ENCODE measurements at places on chromosomes 6 and 20. TPM values are rescaled to one million over a fixed set of nuclear protein-coding genes. Genes with fewer than 3 reads are reported as not detected.
A peak's percentile ranks its signal among the peaks of the same experiment; 100 is the strongest.

DNA sequence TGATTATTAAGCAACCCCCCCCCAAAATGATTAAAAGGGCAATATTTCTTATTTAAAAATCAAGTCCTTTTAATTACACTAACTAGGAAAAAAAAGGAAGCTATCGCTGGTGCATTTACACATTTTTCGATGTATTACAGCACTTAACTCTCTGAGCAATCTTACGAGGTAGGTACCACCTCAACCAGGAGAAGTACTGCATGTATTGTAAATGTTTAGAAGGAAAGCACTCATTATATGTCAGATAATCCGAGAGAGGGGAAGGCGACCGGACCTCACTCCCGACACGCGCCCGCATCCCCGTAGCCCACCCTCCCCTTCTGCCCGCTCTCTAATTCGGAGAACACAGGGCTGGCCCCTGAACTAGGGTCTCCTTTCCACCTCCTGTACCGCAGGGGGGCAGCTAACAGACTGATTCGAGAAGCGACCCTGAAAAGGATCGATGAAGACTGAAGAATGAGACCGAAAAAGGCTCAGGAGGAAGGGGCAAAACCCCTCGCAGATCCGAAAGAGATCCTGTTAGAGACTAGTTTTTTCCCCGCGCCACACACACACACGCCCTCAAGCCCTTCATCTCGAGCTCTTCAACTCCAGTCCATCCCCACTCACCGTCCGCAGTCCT lies 337 bp downstream of the ESF1 start:
- peaks cover 15% of the 10 kb centered on the region for H3K4me1 ChIP-seq
- H3K36me3 ChIP-seq, result peaks cover 27% of the 10 kb centered on the region
- peak overlapping the region; percentile 84 for H3K4me3 ChIP-seq
- H3K27me3 ChIP-seq, result no peaks in the 10 kb centered on the region

- peaks cover 31% of the 10 kb centered on the region for H3K4me1 ChIP-seq
- peak overlapping the region; percentile 55 for H3K27ac ChIP-seq
- peak overlapping the region; percentile 57 for H3K4me3 ChIP-seq
- peak; percentile 18 for DNase-seq
- H3K36me3 ChIP-seq, result peaks cover 21% of the 10 kb centered on the region
- H3K27me3 ChIP-seq, result no peaks in the 10 kb centered on the region
Measured at GRCh38 chr6:34656378-34657036, 40.1 kb downstream of the ILRUN start.

- DNase-seq, result no peak
- no peak overlapping the region for H3K4me3 ChIP-seq
- no peak overlapping the region for H3K27ac ChIP-seq
- H3K4me1 ChIP-seq, result no peaks in the 10 kb centered on the region
Measured at GRCh38 chr6:161057103-161058091, 65.8 kb downstream of the MAP3K4 start.

GRCh38 chr6:158068156-158068892 lies 86.7 kb downstream of the SYNJ2 start:
- no peaks in the 10 kb centered on the region for H3K27me3 ChIP-seq
- H3K4me1 ChIP-seq, result peaks cover 17% of the 10 kb centered on the region
- H3K36me3 ChIP-seq, result peaks cover 57% of the 10 kb centered on the region
- no peak for DNase-seq
- no peak overlapping the region for H3K4me3 ChIP-seq

- DNase-seq, result no peak
- peaks cover 14% of the 10 kb centered on the region for H3K4me1 ChIP-seq
- H3K27me3 ChIP-seq, result no peaks in the 10 kb centered on the region
- H3K4me3 ChIP-seq, result no peak overlapping the region
- H3K36me3 ChIP-seq, result peaks cover 26% of the 10 kb centered on the region
- H3K27ac ChIP-seq, result no peak overlapping the region
Measured at GRCh38 chr6:71294121-71294523, 5.5 kb downstream of the OGFRL1 start.

- peaks cover 34% of the 10 kb centered on the region for H3K27me3 ChIP-seq
- no peaks in the 10 kb centered on the region for H3K36me3 ChIP-seq
- no peak overlapping the region for H3K27ac ChIP-seq
- H3K4me3 ChIP-seq, result no peak overlapping the region
- DNase-seq, result no peak
Measured at GRCh38 chr20:20369250-20370093, 1.6 kb downstream of the INSM1 start.

- no peak overlapping the region for H3K27ac ChIP-seq
- no peak overlapping the region for H3K4me3 ChIP-seq
- H3K36me3 ChIP-seq, result no peaks in the 10 kb centered on the region
- H3K4me1 ChIP-seq, result no peaks in the 10 kb centered on the region
- no peak for DNase-seq
Measured at GRCh38 chr20:36132802-36133211, 21.7 kb upstream of the EPB41L1 start.

DNA sequence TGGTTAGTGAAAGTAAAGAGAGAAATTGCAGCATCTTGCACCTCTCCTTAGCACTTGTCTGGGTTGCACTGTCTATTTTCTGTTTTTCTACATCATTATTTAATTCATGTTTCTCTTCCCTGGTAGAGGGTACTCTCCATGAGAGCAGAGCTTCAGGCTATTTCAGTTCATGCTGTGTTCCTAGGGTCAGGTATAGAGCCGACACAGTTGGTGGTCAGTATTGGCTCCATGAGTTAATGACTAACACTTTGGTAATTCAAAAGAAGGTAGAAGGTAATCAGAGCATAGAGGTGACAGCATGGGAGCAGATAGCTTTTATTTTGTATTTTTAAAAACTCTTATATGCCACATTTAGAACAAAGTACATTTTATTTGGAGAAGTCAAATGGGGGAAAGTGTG lies 42.7 kb downstream of the RIMS1 start:
- no peaks in the 10 kb centered on the region for H3K36me3 ChIP-seq
- H3K27ac ChIP-seq, result no peak overlapping the region

GRCh38 chr6:31785475-31785874 lies 8.3 kb upstream of the VWA7 start:
- peaks cover 61% of the 10 kb centered on the region for H3K36me3 ChIP-seq
- no peak for DNase-seq
- peaks cover 3% of the 10 kb centered on the region for H3K4me1 ChIP-seq
- no peak overlapping the region for H3K4me3 ChIP-seq

- no peak overlapping the region for H3K4me3 ChIP-seq
- no peak overlapping the region for H3K27ac ChIP-seq
- H3K27me3 ChIP-seq, result no peaks in the 10 kb centered on the region
- DNase-seq, result no peak
- no peaks in the 10 kb centered on the region for H3K4me1 ChIP-seq
Measured at GRCh38 chr20:9179193-9179802, 110.4 kb downstream of the PLCB4 start.

C6orf15 gene
- not detected for total RNA-seq

TP53TG5 gene
- not detected for total RNA-seq

DDR1 gene
- 6.6 TPM for total RNA-seq

CPXM1 gene
- total RNA-seq, result not detected

ARMC2 gene
- total RNA-seq, result 5.7 TPM

ZBTB12 gene
- 0.28 TPM for total RNA-seq

MYLK4 gene
- total RNA-seq, result 1.6 TPM

SUMO4 gene
- 8.7 TPM for total RNA-seq

LRRC73 gene
- 0.45 TPM for total RNA-seq

Data from CD4-positive, alpha-beta T cell (primary cell).